ENCODE measurements at places on chromosomes 3 and 15.

DNA sequence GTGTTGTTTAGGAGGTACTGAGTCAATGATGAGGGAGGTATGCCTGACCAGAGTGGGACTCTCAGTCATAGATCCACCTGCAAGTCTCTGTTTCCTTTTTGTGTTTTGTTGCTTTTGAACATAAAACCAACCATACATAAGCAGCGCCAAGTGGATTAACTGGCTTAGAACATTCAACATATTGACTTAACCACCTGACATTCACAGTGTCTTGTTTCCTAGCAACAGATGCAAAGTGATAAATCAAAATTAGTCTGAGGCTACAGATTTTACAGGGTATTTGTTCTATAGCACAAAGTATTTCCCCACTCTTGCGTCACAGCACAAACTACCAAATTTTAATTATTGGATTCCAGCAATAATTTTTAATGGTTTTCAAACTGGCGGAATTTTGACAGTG is 283.8 kb downstream of the BBX start:
- DNase-seq = no peak

GRCh38 chr3:46221938-46222337 is 13.8 kb upstream of the CCR1 start:
- DNase-seq = no peak

DNA sequence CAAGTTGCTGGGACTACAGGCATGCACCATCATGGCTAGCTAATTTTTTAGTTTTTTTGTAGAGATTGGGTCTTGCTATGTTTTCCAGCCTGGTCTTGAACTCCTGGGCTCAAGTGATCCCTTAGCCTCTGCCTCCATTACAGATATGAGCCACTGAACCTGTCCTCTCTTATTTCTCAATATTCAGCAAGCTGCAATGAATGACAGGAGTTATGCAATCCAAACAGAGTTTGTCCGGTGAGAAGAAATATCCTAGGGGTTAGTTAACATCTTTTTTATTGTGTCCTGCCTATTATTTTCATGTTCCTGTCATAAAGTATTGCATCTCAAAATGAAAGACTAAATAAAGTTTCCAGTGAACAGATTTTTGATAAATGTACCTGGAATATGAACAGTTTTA is 1161.4 kb downstream of the OTOL1 start:
- DNase-seq = no peak

DNA sequence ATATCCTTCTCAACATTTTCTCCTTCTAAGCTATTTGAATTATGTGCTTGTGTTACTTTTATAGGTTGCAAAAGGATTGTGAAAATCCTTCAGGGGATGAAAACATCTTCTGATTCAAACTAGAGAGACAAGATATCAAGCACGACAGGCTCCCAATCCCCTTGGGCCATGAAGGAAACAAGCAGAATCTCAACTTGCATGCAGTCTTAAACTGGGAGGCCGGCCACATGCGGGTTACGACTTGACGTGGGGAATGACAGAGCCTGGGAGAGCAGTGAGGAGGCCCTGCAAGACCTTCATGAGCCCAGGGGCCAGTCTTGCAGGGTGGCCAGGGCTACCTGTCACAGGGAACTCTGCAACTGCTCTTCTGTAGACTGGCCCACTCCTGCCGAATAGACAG is 94.4 kb downstream of the SCN11A start:
- no peak for DNase-seq

DNA sequence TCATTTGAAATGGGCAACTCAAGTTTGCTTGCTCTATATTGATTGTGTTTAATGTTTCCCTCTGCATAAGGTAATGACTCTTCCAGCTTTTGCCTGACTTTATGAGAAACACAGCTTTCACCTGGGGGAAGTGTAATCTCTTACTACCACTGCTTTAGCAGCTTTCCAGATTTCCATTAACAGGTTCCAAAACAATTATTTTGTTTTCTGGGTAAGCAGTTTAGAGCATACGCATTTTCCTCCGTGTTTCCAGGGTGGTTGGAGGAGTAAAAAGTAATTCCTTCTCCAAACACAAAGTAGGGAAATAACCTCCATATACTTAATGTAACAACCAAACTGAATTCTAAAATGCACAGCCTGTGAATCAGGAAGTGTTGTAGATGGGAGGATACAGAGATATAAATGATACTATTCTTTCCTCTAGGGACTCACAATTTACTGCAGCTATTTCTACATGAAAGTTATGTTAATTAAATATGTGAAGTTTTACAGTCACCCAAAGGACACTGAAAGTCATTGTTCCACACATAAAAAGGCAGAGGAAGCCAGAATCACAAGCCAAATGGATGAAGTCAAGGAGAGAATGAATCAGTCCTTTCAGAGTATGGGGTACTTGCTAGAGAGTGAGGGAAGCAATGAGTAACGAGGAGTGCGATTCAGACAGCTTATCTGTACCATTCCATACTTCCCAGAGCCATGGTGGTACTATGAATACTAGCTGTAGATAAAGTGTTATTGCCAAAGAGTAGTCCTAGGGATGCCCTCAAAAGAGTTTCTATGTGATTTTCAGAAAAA is 16.6 kb downstream of the ST3GAL6 start:
- DNase-seq = no peak

GRCh38 chr3:71504250-71505036 is 79.1 kb downstream of the FOXP1 start:
- no peak for DNase-seq

DNA sequence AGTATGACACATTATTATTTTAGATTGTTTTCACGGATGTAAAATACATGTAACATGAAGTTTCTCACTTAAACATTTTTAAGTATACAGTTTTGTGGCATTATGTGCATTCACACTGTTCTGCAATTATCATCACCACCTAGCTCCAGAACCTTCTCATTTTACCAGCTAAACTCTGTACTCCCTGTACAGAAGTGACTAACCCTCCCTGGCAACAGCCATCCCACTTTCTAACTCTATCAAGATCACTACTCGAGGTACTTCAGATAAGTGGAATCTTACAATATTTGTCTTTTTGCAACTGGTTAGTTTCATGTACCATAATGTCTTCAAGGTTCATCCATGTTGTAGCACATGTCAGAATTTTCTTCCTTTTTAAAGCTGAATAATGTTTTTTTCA is 116.3 kb upstream of the IGF1R start:
- no peak for DNase-seq

GRCh38 chr3:191321019-191321767 is 8.0 kb upstream of the CCDC50 start:
- DNase-seq = no peak

DNA sequence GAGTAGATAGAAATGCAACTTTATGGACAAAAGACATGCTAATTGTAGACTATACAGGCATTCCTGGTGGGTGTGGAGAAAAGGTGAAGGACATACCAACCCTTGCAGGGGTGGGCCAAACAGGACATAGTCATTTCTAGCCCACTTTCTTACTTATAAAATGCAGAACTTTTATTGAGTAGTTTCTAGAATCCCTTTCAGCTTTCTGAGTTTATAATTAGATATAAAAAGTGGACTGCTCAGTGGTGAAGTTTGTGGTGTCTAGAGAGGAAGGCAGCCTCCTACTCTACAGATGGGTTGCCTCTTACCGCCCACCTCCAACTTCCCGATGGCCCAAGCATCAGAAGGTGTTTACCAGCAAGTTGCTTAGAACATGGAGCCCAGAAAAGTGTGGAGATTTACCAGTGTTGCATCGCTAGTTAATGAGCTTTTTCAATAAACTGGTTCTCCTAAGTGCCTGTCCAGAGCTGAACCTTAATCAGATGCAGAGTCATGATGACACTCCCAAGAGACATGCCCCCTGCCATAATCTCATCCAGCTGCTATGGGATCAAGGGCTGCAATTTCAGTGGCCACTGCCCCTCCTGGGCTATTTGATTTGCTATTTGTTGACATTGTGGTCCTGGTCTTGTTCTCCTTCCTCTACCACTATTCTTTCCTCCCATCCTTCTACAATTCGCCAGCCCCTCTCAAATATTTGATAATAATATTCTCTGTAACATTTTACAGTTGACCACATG is 77.5 kb upstream of the STRIT1 start:
- no peak for DNase-seq

DNA sequence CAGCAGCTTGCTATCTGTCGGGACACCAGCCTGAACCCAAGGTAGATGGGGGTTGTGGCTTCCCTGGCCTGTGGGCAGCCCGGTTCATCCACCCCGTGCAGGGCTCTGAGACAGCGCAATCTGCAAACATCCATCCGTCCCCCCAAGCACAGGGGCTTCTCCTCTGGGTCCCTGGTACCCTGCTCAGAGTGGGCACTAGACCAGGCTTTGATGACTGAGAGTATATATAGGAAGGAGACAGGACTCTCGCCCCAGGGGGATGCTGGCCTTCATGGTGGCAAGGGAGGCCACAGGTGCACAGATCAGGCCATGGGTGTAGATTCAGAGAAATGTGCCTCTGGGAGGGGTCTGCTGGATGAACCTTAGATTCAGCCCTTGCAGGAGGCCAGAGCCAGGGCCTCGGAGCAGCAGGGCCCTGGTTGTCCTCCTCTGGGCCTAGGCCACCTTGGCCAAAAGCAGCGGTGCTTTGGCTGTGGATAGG is 40.3 kb downstream of the CFAP100 start:
- no peak for DNase-seq

Measured in right kidney (tissue), 9 donors.